ENCODE measurements at places on chromosomes 16 and 17. TPM values are rescaled to one million over a fixed set of nuclear protein-coding genes. Genes with fewer than 3 reads are reported as not detected.

The LGALS9B gene
- 0.05 TPM for total RNA-seq

The MT1M gene
- total RNA-seq = 0.28 TPM

- no peak for DNase-seq
These were observed 149.4 kb upstream of the HS3ST3A1 start for GRCh38 chr17:13750816-13751793.

- no peak for DNase-seq
These were observed 177.6 kb downstream of the AIPL1 start for GRCh38 chr17:6257336-6257735.

- DNase-seq = no peak
These were observed 3.1 kb upstream of the DNAJA2 start for GRCh38 chr16:46976550-46976949.

DNA sequence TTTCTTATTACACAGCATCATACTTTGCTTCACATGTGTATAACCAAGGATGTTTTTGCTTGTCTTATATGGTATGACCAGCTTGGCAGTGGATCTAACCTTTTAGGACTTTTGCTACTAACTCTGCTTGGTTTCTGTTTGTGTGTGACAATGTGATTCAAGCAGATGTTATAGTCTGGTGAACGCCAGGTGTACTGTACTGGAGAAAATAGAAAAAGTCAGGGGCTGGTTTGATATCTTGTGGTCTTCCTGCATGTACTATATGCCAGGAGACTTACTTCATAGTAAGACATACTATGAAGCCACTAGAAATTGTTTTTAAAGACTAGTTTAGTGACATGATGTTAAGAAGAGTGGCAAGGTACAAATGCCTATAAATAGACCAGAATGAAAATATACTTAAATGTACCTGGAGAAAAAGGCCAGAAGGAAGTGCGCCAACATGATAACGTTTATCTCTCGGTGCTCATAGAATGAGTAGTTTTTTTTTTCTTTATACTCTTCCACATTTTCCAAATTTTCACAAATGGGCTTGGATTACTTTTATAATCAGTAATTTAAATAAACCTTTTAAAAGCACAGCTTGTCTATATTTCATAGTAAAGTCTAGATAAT is 112.3 kb downstream of the PRKCA start:
- DNase-seq = no peak

DNA sequence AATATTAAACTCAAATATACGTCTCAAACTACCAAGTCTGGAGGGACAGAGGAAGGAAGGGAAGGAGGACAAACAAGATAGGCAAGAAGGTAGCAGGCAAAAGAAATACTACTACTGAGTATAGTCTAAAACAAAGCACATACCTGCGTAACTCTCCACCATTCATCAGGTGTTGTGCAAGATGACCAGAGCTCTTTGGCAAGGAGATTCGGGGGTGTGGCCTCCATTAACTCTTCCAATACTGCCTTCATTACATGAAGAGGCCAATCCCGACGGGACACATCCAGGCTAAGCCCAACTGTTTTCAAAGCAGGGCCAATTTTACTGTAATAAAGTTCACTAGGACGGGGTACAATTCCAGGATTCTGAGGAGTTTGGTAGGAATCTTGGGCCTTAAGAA is 38.2 kb upstream of the ARL6IP1 start:
- DNase-seq = no peak

- DNase-seq = peak; percentile 64
These were observed 7.3 kb downstream of the FMNL1 start for GRCh38 chr17:45228763-45229539.

GRCh38 chr17:82866590-82867191 is 26.9 kb upstream of the ZNF750 start:
- no peak for DNase-seq

DNA sequence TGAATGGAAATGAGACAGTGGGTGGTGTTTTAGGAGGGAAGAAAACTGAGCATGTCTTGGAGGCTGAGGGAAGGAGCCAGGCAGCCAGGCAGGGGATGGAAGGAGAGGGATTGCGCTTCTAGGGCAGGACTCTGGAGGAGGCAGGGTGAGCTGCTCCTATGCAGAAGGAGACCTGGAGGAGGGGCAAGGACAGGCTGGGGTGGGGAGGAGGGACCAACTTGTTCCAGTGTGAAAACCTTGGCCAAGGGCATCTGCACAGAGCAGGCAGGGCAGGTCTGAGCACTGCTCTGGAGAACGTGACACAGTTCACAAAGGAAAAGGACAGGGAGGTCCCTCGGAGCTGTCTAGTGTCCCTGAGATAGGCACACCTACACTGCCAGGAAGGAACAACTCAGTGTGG is 5.5 kb downstream of the GALK1 start:
- DNase-seq = no peak
